HuH-7.5 (cell line): ENCODE measurements at places on chromosomes 5 and 9.

DNA sequence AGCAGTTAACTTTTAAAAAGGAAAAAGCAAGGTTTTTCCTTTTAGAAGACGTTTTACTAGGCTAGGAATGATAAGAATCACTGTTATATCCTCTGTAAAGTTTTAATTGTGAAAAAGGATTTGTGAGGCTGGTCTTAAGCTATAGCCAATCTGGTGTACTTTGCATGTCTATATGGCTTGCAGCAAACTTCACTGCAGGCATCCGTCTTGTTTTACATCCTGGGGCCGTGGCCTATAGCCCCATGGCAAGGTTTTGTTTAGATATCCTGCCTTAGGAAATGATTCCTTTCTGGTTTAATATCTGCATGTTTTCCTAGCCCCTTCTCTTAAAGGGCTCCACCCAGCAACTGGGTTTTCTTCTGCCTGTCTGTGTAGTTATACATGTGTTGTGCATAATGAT lies 272.8 kb downstream of the ICE1 start:
- no peak for DNase-seq

- no peak for DNase-seq
These were observed 27.0 kb downstream of the PRDM6 start for GRCh38 chr5:123116058-123116457.

DNA sequence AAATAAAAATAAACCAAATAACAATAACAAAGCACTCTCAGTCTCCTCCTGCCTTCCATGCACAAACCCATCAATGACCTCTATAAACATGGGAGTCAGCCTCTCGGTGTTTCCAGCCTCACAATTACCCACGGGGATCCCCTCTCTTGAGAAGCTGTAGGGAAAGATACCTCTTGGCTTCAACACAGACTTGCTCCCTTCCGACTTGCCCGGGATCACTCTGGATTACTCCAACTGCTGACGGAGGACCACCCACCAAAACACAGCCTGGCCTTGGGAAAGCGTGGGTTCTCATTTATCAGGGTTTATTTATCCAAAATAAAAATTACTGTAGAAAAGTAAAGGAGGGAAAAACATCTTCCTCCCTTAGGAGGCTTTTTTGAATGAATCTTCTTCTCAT lies 11.5 kb upstream of the NKX2-5 start:
- DNase-seq, result no peak

DNA sequence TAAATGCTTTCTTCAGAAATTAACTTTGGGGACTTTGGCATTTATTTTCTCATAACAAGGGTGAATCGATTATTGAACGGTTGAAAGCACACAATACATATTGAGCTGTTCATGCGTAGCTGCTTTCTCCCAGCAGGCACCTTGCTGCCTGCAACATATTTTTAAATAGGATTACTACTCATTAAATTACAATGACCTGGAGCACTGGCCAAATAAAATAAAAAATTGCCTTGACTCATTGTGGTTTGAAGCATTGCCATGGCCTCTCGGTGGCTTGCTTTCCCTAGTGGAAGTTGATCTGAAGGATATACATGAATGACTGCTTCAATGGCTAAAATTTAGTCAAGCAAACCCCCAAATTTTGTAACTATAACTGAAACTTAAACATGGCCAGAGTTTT lies 181.6 kb upstream of the NUDT12 start:
- DNase-seq, result no peak

DNA sequence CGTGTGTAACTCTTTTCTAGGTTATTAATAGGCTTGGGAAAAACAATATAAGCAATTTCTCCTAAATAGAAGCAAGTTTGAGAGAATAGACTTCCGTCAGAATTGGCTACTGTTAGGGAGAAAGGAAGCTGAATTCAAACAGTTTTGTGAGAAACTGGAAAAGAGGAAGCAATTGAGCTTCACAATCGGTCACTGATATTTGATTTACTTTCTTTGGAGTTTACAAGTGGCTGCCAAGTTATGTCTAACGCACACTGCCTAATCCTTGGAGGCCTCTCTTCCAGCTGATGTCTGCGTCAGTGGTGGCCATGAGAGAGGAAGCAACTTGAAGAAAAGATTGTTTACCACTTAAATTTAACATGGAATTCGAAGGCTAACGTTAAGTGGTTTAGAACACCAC lies 319.5 kb downstream of the ADGRV1 start:
- no peak for DNase-seq

DNA sequence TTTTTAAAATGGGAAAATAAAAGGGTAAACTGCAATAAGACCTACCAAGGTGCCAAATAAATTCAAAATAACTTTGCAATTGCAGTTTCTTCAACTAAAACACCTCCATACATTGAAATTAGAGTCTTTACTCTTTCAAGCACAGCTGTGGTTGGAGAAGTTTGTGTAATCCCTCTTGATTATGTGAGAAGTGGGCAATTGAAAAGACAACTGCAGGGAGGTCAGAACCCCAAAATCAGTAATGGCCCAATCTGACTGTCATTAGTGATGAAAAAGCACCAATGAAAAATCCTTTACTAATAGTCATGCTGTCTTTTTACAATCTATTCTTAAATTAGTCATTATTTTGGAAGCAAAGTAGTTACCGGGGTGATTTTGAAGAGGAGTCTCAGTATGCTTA lies 116.7 kb upstream of the RGMB start:
- DNase-seq, result no peak

GRCh38 chr9:37215381-37215780 lies 95.0 kb downstream of the ZCCHC7 start:
- DNase-seq, result no peak

DNA sequence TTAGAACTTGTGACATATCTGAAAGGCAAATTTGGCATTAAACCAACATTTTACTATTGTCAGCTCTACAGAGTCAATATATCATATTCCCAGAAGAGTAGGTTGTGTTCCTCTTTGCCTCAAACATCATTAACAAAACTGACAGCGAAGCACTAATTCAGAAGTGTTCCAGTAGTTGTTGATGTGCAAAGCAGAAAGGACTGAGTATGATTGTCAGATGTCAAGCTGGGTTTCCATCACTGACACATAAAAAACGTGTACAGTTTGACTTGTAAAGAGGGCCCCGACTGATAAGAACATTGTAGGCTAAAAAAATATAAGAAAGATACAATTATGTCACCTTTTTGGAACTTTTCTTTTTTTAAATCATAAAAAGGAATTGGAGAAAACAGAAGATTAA lies 101.5 kb upstream of the ZNF608 start:
- no peak for DNase-seq

DNA sequence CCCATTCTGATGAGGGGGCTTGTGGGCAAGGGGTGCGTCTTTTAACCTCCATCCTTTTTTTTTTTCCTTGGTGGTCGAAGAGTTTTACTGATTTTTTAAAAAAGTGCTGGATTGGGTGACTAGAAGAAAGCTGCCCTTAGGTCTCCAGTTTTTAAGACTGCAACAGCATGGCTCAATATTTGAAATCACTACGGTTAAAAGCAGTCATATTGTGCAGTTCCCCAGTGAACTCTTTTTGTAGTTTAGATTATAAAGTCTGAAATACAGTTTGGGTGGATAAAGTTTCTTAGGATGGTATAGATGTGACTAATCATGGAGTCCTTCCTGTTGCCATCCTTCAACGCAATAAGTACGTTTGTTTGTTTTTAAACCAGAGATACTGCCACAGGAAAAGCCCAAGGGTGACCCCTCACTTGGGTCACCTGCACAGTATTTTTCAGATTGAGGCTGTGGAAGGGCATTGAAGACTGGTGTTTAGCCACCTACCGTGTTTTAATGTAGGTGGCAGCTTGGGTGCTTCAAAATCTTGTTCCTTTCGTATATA lies 520 bp upstream of the DHFR start:
- no peak for DNase-seq

DNA sequence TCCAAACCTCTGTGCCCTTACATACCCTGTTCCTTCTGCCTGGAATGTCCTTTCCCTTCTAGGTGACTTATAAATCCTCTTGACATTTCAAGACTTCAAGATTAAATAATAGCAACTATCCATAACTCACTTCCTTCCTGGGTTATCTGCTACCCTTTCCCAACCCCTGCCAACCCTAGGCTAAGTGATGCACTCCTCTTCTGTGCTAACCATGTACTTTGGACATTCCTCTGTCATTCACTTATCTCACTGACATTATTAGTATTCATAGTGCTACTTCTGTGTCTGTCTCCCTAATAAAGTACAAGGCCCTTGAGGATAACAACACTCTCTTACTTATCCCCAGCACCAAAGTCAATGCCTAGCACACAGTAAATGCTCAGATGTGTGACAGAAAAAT lies 307.1 kb downstream of the ENC1 start:
- DNase-seq, result no peak

DNA sequence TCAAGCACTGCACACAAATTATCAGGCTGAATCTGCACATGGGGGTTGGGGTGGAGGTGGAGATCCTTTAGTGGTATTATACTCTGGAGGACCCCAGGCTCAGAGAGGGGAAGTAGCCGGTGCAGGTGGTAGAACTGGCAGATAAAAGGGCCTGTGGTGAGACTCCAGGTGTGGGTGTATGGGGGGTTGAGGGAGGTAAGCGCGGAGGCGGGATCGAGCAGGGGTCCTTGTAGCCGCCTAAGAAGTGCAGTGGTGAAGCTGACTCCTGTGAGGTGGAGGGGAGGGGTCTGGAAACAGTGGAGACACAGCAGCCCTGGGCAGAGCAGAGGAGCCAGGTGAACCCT lies 841 bp downstream of the ACSL6 start:
- no peak for DNase-seq

GRCh38 chr5:115423541-115423940 lies 121.0 kb downstream of the FEM1C start:
- no peak for DNase-seq

- DNase-seq, result no peak
These were observed 40.1 kb downstream of the PPARGC1B start for GRCh38 chr5:149770236-149770635.

- no peak for DNase-seq
These were observed 21.4 kb upstream of the CCNJL start for GRCh38 chr5:160333721-160334120.

GRCh38 chr5:138702166-138703077 lies 50.8 kb upstream of the CTNNA1 start:
- DNase-seq, result no peak

DNA sequence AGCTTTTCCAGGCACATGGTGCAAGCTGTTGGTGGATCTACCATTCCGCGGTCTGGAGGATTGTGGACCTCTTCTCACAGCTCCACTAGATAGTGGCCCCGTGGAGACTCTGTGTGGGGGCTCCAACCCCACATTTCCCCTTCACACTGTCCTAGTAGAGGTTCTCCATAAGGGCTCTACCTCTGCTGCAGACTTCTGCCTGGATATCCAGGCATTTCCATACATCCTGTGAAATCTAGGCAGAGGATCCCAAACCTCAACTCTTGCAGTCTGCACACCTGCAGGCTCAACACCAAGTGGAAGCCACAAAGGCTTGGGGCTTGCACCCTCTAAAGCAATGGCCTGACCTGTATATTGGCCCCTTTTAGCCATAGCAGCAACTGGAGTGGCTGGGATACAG lies 283.4 kb upstream of the KLF4 start:
- DNase-seq, result no peak

GRCh38 chr9:127898433-127899127 lies 823 bp downstream of the ST6GALNAC6 start:
- DNase-seq, result no peak

DNA sequence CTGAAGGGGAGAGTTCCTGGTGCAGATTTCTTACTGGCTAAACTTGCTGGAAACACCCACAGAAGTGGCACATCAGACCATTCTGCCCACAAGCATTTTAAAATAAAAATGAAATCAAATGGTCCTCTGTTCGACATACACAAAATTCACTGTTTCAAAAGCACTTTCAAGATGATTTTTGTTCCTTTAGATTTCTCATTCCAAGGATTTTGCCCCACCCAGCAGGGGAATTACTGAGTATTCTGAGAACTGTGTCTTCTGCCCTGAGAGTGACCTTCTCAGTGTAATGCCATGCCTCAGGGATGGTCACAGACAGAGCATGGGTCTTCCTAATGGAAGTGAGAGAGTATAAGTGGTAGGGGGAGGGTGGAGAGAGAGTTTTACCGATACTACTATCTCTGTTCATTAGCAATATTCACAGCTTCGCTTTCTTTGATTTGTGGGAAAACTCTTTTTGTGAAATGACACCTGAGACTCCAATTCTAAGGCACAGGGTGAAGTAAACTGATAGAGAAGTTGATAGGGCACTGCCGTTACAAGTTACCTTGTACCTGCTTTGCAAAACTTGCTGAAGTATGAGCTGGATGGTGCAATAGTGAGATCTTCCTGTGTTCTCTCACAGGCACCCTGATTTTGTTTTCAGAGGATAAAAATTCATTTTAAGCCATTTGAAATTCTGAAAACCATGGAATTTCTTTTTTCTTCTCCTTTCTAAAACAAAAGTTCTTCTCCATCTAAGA lies 95.8 kb upstream of the CD180 start:
- DNase-seq, result no peak

GRCh38 chr5:30991462-30991861 lies 202.0 kb upstream of the CDH6 start:
- DNase-seq, result no peak

DNA sequence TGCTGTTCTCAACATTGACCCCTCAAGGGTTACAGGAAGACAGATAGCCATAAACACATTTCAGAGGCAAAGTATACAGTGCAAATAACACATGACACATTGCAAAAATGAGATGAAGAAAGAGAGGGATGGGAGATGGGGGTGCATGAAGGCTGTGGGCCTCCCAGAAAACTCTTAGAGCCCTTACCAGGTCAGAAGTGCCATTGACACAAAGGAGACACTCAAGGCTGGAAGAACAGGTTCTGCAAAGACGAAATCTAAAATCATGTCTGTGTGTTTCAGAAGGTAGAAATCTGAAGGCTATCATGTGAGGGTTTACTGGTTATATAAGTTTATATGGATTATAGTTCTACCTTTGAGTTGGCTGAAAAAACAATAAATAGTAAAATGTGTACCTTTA lies 318.8 kb downstream of the BNC2 start:
- DNase-seq, result no peak
